ENCODE measurements at places on chromosomes 12 and 14.

- DNase-seq = no peak
Measured at GRCh38 chr14:99880651-99881420, 87.6 kb downstream of the EML1 start.

DNA sequence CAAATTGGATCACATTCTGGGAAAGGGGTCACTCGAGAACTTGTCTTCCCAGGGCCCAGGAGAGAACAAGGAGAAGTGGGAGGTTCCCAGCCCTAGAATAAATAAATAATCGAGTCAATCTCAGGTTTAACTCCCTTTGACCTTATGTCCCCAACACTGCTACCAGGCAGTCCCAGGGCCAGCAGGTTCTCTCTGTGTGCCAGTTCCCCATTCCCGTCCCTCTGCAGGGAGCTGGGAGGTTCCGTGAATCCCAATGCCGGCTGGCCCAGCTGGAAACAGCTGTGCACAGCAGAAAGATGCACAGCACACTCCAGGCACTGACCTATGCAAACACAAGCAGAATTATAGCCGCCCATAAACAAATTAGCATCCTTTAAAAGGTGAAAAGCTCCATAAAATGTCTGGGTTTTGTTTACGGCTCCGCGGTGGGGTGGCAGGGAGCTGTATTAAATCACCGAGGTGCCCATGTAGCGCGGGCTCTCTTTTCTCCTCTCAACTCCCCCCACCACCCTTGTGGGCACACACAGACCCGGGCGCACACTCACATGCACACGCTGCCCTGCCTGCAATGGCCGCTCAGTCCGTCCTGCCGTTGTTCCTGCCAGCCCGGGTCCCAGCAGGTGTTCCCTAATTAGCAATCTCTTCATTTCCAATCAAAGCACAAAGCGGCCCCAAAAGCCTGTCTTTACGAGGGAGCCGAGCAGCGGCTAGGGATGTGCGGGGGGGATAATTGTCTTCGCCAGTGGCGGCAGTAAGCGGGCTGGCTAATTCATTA lies 46.6 kb upstream of the ESRRB start:
- peak; percentile 57 for DNase-seq

GRCh38 chr12:115443351-115443938 lies 759.5 kb upstream of the TBX3 start:
- no peak for DNase-seq

- DNase-seq = no peak
Measured at GRCh38 chr14:79581912-79582576, 629.3 kb downstream of the DIO2 start.

GRCh38 chr12:132554845-132555630 lies 55.3 kb downstream of the LRCOL1 start:
- peak; percentile 12 for DNase-seq

GRCh38 chr14:70776197-70776596 lies 33.1 kb downstream of the MAP3K9 start:
- no peak for DNase-seq

- DNase-seq = no peak
Measured at GRCh38 chr12:49892084-49892731, 11.5 kb downstream of the FAIM2 start.

All from NCI-H2171 treated with DMSO at 0.1 percent for 48 hours (cell line).